Left ventricle myocardium superior (tissue), 1 donor: ENCODE measurements at places on chromosomes 3 and 15. TPM values are rescaled to one million over a fixed set of nuclear protein-coding genes. Genes with fewer than 3 reads are reported as not detected.

The RNF123 gene
- 45.3 TPM for total RNA-seq

GRCh38 chr3:111851511-111851954 is 7.5 kb upstream of the PHLDB2 start:
- no peak for DNase-seq

The GRK7 gene
- not detected for total RNA-seq

GRCh38 chr3:144737281-144737680 is 765.7 kb downstream of the DIPK2A start:
- no peak for DNase-seq

The FSTL1 gene
- 186 TPM for total RNA-seq

The NRG4 gene
- not detected for total RNA-seq

DNA sequence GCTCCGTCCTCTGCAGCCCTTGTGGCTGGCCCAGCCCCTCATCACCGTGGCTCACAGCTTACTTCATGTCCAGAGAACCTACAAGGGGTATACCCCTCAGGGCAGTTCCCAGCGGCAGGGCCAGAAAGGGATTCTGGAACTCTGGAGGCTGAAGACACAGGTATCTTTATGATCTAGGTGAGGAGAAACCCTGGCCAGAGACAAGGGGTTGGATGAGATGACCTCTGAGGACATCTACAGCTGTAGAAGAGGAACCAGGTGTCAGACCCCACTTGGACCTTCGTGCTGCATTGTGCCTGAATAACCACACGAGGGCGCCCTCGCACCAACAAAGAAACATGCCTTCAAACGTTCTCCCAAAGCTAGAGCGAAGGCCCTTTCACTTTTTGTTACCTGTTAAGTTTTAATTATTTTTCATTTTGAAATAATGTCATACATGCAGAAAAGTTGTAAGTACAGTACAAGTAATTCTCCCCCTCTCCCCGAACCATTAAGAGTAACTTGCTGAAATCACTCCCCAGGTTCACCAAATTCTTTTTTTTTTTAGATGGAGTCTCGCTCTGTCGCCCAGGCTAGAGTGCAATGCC is 118.7 kb upstream of the SMAD3 start:
- DNase-seq = peak; percentile 74

DNA sequence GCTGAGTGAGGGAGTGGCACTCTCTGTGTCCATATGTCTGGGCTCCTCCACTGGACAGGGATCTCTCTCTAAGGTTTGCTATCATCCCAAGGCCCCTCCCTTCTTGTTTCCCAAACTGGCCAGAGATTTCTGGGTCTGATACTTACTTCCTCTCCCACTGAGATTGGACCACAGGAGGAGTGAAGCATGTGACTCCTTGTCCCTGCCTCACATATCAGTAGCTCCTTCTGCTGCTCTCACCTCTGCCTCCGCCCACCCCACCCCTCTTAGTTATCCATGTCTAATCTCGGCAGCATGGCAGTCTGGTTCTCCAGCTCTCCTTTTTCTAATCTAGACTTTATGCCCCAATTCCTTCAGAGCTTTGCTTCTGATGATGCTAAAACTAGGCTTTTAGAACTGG is 223.1 kb downstream of the RPLP1 start:
- DNase-seq = no peak

- DNase-seq = no peak
These were observed 311.4 kb downstream of the LPP start for GRCh38 chr3:188465311-188465710.

The GPR15 gene
- not detected for total RNA-seq
